ENCODE measurements at places on chromosomes 11 and 22. TPM values are rescaled to one million over a fixed set of nuclear protein-coding genes. Genes with fewer than 3 reads are reported as not detected.

GRCh38 chr22:48438800-48439559, 1388.7 kb downstream of the BRD1 start:
- DNase-seq, result no peak

DNA sequence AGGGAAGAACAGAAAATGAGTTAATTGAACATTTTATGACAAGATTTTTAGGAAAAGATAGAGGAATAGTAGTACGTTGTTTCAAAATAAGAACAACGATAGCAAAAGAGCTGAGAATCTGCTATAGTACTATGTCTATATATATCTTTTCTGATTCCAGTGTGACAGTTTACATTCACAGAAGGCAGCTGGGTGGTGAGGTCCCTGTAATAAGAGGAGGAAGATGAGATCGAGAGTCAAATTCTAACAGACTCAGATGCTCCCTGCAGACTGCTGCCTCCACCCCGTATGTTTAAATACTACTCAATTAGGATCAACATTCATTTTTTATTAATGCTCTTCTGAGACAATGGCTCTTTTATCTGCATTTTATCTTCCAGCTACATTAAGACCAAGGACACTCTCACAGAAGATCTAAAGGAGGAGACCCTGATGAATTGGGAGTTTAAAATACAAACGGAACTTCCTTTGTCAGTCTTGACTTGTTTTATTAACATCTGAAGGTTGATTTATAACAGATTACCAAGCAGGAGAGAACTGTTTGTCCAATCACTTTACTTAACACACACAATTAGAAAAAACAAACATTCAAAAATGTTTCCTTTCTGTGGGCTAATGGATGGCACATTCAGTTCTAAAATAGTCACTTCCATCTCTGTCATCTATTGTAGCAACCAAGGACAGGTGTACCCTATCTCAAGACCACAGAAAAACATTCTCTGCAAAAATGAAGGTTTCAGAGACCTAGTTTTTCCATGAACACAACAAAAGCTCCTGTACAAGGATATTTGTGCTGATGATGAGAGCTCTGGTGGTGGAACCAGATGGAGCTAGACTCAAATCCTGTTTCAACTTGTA, 240.2 kb downstream of the CADM1 start:
- DNase-seq, result no peak

GRCh38 chr11:73507086-73507485, 90.8 kb downstream of the FAM168A start:
- no peak for DNase-seq

- no peak for DNase-seq
These were observed 12.9 kb upstream of the MUC6 start for GRCh38 chr11:1049431-1049891.

DNA sequence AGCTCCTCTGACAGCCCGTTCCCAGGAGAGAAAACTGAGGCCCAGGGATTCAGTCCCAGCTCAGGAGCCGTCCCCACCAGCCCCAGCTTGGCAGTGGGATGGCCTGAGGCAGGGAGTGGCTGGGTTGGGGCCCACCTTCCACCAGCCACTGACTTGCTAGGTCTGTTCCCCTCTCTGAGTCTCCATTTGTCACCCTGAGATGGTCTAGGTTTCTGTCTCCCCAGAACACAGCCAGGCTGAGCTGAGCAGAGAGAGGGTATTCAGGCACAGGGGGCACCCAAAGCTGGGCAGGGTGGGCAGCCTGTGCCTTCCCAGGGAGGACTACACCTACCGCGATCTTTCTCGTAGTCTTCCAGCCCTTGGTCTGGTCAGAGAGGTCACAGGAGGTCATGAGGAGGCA, 95.7 kb downstream of the PDE2A start:
- DNase-seq, result no peak

GRCh38 chr11:75100314-75100713, 3.6 kb upstream of the OR2AT4 start:
- no peak for DNase-seq

PANX3 gene
- total RNA-seq, result not detected

LSP1 gene
- 34.5 TPM for total RNA-seq

MS4A6A gene
- total RNA-seq, result 53.4 TPM

GRCh38 chr11:79966592-79966991, 525.8 kb upstream of the TENM4 start:
- no peak for DNase-seq

SEPTIN5 gene
- total RNA-seq, result 4.2 TPM

DEFB131B gene
- total RNA-seq, result not detected
